ENCODE measurements at places on chromosomes 12 and 14. TPM values are rescaled to one million over a fixed set of nuclear protein-coding genes. Genes with fewer than 3 reads are reported as not detected.

GRCh38 chr12:26692407-26692806 lies 140.6 kb downstream of the ITPR2 start:
- peaks cover 25% of the 10 kb centered on the region for H3K36me3 ChIP-seq
- no peaks in the 10 kb centered on the region for H3K27me3 ChIP-seq
- DNase-seq, result no peak
- no peak overlapping the region for H3K4me3 ChIP-seq
- H3K27ac ChIP-seq, result no peak overlapping the region

- no peaks in the 10 kb centered on the region for H3K27me3 ChIP-seq
- H3K4me1 ChIP-seq, result no peaks in the 10 kb centered on the region
- H3K36me3 ChIP-seq, result no peaks in the 10 kb centered on the region
- H3K27ac ChIP-seq, result no peak overlapping the region
- no peak for DNase-seq
- no peak overlapping the region for H3K4me3 ChIP-seq
Observed at GRCh38 chr12:81329085-81329484, 251.2 kb downstream of the ACSS3 start.

DNA sequence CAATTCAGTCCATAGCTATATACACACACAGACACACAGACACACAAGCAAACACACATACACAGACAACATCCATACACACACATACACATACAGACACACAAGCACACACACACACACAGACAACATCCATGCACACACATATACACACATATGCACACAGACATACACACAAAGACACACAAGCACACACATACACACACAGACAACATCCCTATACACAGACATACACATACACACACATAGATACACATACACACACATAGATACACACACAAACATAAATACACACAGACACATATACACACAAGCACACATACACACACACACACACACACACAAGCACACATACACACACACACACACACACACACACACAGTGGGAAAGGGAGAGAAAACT lies 254.8 kb downstream of the VRK1 start:
- H3K4me1 ChIP-seq, result no peaks in the 10 kb centered on the region
- H3K27me3 ChIP-seq, result no peaks in the 10 kb centered on the region
- DNase-seq, result no peak
- no peak overlapping the region for H3K4me3 ChIP-seq

DNA sequence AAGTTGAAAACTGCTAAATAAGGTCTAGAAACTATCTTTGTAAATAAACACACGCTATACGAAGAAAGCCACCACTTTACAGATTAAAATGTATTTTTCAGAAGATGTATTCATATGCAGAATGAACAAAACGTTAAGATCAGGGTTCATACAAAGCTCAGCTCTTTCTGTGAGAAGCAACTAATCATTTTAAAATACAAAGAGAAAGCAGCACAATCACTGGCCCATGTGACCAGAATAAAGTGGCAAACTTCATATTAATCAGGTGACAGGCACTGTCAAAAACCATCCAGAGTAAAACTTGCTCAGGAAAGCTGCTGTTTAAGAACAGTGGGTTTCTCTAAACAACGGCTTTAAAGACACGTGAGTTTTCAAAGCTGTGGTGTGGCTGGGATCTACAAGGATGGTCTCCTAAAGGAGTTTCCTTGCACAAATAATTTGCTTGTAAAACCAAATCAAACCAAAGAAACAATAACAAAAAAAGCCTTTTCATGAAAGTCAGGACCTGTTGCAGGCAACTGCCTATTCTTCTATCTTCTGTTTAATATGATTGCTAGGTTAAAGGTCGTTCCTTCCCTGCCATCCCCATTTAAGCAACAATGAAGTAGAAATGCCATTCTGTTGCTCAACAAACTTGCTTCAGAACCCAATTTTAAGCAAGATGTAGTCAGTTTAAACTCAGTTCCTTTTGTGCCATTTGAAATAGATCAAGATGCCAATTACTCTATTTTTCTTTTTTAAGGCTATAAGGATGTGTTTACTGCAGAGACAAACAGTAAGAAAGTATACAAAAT lies 22.3 kb downstream of the SEL1L start:
- H3K27me3 ChIP-seq, result no peaks in the 10 kb centered on the region
- no peak for DNase-seq
- peaks cover 29% of the 10 kb centered on the region for H3K4me1 ChIP-seq
- H3K4me3 ChIP-seq, result no peak overlapping the region
- H3K36me3 ChIP-seq, result peaks cover 34% of the 10 kb centered on the region

GRCh38 chr14:104283197-104284106 lies 145.1 kb downstream of the KIF26A start:
- DNase-seq, result no peak
- no peaks in the 10 kb centered on the region for H3K4me1 ChIP-seq

GRCh38 chr12:6202846-6203245 lies 2.6 kb downstream of the CD9 start:
- no peak overlapping the region for H3K27ac ChIP-seq
- H3K4me3 ChIP-seq, result no peak overlapping the region
- H3K27me3 ChIP-seq, result peaks cover 54% of the 10 kb centered on the region
- DNase-seq, result no peak

DNA sequence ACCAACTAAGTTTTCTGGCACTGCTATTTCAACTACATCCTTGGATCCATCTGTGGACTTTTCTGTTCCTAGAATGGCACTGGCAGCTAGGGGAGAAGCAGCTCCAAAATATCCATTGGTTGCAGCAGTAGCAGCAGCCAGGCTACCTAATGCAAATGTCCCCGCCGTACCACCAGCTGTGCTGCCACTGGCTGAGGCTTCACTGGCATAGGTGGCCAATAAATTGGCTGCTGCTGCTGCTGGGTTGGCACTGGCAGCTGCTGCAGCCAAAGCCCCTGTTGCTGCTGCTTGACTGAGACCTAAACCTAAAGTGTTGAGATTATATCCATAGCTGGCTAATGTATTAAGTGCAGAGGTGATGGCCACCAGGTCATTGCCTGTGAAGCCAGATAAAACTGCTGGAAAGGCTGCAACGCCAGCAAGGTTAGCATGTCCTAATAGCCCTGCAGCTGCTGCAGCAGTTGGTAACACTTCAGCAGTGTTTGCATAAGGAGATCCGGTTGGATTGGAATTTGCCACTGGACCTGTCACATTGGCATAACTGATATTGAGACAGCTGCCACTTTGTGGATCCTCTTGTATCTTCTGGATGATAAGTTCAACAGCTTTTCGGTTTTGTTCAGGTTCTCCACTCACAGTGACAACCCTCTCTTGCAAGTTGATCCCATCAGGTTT lies 149.5 kb downstream of the NOVA1 start:
- H3K27ac ChIP-seq, result no peak overlapping the region
- no peaks in the 10 kb centered on the region for H3K4me1 ChIP-seq
- H3K4me3 ChIP-seq, result no peak overlapping the region
- no peaks in the 10 kb centered on the region for H3K27me3 ChIP-seq
- DNase-seq, result no peak

DNA sequence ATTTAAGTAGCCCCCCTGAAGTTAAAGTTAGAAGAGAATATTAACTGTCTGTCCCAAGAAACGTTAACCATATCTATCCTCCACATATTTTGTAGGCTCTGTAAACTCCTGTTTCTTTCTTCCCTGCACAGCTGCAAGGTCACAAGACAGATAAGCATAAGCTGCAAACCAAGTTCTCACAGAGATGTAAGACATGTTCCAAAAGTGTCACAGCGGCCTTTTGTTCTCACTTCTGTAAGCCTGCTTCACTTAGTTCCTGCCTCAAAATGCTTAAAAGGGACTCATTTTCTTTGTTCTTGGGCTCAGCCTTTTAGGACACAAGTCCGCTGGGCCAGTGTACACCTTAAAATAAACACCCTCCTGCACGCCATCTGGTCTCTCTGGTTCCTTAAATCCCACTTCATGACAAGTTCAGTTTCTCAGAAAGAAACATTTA lies 3.2 kb downstream of the RNASE1 start:
- no peak for DNase-seq
- no peaks in the 10 kb centered on the region for H3K4me1 ChIP-seq

- no peak overlapping the region for H3K27ac ChIP-seq
- no peak for DNase-seq
- peaks cover 5% of the 10 kb centered on the region for H3K27me3 ChIP-seq
Observed at GRCh38 chr12:224330-224729, 10.4 kb upstream of the SLC6A12 start.

- no peaks in the 10 kb centered on the region for H3K4me1 ChIP-seq
- H3K27me3 ChIP-seq, result no peaks in the 10 kb centered on the region
- H3K4me3 ChIP-seq, result no peak overlapping the region
- no peak overlapping the region for H3K27ac ChIP-seq
Observed at GRCh38 chr14:50578433-50578832, 18.5 kb downstream of the ATL1 start.

GRCh38 chr12:76813265-76813664 lies 49.4 kb downstream of the ZDHHC17 start:
- no peak overlapping the region for H3K4me3 ChIP-seq
- peaks cover 6% of the 10 kb centered on the region for H3K36me3 ChIP-seq
- H3K4me1 ChIP-seq, result no peaks in the 10 kb centered on the region
- no peaks in the 10 kb centered on the region for H3K27me3 ChIP-seq
- H3K27ac ChIP-seq, result no peak overlapping the region

DNA sequence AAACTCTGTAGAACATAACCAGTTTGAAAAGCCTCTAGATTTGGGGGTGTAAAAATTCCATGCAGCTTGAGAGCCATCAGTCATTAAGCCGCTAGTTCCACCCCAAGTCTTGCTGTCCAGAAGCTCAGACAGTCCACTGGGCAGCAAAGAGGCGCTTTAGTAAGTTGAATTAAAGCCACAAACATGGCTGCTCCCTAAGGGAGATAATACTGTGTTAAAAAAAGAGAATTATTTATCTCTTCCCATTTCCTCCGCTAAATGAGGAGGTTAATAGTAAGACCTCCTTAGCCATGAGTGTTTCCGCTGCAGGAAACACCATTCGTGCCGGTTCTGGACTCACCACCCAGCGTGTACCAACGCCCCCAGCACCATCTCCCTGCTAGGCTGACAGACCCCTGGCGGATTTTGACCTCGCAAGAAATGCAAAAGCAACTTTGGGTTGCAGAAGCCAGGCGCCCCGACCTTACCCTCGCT lies 536 bp downstream of the TM7SF3 start:
- DNase-seq, result no peak
- H3K4me1 ChIP-seq, result peaks cover 46% of the 10 kb centered on the region
- H3K27me3 ChIP-seq, result no peaks in the 10 kb centered on the region
- peak overlapping the region; percentile 89 for H3K27ac ChIP-seq
- peaks cover 3% of the 10 kb centered on the region for H3K36me3 ChIP-seq

GRCh38 chr14:96501217-96501739 lies 904 bp upstream of the PAPOLA start:
- H3K4me1 ChIP-seq, result peaks cover 32% of the 10 kb centered on the region
- H3K36me3 ChIP-seq, result peaks cover 29% of the 10 kb centered on the region
- H3K4me3 ChIP-seq, result peak overlapping the region; percentile 87
- peaks cover 9% of the 10 kb centered on the region for H3K27me3 ChIP-seq
- peak overlapping the region; percentile 91 for H3K27ac ChIP-seq

- H3K27ac ChIP-seq, result no peak overlapping the region
- no peaks in the 10 kb centered on the region for H3K4me1 ChIP-seq
- DNase-seq, result no peak
- H3K4me3 ChIP-seq, result no peak overlapping the region
Observed at GRCh38 chr14:79749065-79749464, 462.2 kb downstream of the DIO2 start.

- H3K27me3 ChIP-seq, result no peaks in the 10 kb centered on the region
- no peaks in the 10 kb centered on the region for H3K4me1 ChIP-seq
- no peak for DNase-seq
- H3K36me3 ChIP-seq, result no peaks in the 10 kb centered on the region
- no peak overlapping the region for H3K27ac ChIP-seq
Observed at GRCh38 chr12:102215992-102216691, 18.5 kb upstream of the PMCH start.

The ZFHX2 gene
- total RNA-seq, result 1.4 TPM

The NPFF gene
- total RNA-seq, result 0.58 TPM

The AICDA gene
- not detected for total RNA-seq

The FOXG1 gene
- total RNA-seq, result not detected

The CAPZA3 gene
- total RNA-seq, result not detected
